ENCODE measurements at places on chromosomes 1 and 21.

DNA sequence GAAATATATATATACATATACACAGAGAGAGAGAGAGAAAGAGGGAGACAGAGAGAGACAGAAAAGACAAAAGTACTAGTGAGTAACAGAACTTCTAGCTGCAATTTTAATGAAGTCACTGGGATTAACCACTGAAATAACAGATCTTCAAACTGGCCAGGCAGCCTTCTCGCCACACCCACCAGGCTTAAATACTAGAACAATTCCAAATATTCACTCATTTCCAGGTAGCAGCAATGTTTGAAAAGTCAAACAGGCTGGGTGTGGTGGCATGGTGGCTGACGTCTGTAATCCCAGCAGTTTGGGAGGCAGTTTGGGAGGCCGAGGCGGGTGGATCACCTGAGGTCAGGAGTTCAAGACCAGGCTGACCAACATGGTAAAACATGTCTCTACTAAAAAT lies 5.2 kb downstream of the PRDX1 start:
- no peak for DNase-seq

DNA sequence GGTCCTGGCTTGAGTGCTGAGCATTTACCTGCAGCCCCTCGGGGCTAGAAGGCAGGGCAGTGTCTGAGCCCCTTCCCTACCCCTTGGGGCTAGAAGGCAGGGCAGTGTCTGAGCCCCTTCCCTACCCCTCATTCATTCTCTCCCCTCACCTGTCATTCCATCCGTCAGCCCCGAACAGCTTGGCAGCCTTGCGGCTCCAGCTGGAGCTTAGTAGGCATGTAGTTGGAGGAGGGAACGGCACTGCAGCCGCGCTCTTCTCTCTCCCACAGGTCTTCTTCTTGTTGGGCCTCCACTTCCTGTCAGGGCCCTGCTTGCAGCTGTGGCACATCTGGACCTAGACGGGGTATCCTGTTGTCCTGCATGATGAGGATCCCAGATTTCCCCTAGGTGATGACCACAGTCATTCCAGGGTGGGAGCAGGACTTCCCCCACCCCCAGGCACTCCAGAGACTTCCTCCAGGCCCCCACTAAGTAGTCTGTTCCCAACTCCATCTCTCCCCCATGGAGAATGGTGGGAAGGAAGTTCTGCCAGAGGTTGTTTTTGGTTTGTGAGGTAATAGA lies 22.2 kb downstream of the MAPKAPK2 start:
- no peak for DNase-seq

- peak; percentile 35 for DNase-seq
These were observed 299.9 kb downstream of the TM2D1 start for GRCh38 chr1:61425040-61425439.

- no peak for DNase-seq
These were observed 105.4 kb upstream of the C1orf174 start for GRCh38 chr1:4005431-4005830.

DNA sequence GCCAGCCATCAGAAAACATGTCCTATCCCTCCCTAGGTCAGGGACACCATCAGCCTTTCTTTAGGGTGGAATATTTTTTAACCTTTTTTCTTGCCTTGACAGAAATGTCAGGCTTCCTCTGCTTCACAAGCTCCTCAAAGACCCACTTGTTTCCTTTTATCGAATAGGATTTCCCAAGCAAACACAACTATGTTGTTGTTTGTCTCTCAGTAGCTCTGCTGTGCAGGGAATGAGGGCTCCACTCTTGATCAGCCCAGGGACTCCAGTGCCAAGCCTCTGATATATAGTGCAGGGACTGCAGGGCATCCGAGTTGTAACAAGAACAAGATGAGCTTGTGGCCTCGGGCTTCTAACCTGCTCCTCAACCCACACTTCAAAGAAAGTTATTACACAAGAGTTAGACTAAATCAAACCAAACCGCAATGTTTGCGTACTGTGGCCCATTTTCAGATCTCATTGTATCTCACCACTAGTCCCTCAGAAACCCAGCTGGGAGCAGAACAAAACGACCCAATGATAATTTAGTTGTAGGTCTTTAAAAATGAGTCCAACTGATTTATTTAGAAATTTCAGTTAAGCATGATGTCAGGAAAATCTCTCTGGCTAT lies 108.1 kb downstream of the ATG4C start:
- peak; percentile 17 for DNase-seq

Data from adipocyte (in vitro differentiated cells).